ENCODE measurements at places on chromosomes 4 and X.

GRCh38 chr4:53551958-53552357 is 39.3 kb downstream of the LNX1 start:
- DNase-seq = no peak

DNA sequence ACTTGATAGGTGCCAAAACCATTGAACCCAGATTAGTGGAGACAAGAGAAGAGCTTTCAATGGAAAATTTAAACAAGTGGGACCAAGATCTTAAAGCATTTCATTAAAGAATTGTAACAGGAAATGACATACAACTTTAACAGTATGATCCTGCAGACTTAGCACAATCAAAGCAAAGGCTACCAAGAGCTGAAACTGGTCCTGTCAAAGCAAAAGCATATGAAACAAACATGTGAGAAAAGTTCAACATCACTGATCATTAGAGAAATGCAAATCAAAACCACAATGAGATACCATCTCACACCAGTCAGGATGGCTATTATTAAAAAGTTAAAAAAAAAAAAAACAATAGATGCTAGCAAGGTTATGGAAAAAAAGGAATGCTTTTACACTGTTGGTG is 425.6 kb downstream of the IL1RAPL1 start:
- DNase-seq = no peak

GRCh38 chr4:177879851-177880250 is 437.6 kb upstream of the AGA start:
- no peak for DNase-seq

GRCh38 chr4:70177090-70177489 is 18.4 kb upstream of the ODAM start:
- DNase-seq = no peak

DNA sequence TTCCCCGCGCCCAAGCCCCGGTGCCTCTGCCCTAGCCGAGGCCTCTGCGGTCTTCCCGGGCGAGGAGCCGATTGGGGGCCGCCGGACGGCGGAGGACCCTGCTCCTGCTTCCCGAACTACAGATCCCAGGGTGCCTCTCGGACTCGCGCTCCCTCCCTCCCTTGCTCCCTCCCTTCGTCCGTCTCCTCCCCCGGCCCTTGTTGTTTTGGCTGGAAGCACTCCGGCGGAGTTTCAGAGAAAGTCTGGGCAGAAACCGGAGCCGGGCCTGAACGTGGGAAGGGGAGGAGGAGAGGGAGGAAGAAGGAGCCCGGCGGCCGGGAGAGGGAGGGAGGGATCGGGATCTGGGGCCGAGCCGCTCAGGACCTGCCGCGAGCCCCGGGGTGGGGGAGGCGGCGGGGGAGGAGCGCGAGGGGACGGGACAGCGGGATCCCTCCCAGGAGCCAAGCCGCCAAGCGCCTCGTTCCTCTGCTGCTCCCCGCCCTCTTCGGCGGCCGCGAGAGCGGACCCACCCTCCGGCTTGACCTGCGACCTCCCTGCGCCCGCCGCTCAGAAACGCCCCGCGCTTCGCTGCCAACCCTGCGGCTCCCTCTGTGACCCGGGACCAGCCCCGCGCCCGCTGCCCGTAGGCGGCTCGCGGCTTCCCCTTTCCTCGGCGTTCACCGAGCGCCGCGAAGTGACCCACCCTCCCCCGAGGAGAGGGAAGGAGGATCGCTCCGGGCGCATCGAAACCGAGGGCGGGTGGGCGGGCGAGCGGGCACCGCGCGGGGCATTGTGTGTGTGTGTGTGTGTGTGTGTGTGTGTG is 496 bp upstream of the GAB1 start:
- peak; percentile 92 for DNase-seq

DNA sequence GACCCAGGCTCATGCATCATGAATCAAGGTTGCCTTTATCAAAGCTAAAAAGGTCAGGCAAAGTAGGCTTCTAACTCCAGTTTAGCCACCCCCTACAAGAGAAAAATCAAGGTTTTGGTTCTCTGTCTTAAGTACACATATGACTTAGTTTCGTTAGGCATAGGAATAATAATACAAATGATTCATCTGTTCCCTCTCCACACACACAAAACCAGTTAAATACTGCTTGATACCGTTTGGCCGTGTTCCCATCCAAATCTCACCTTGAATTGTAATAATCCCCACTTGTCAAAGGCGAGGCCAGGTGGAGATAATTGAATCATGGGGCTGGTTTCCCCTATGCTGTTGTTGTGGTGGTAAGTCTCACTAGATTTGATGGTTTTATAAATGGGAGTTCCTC is 226.2 kb downstream of the HS6ST2 start:
- DNase-seq = no peak

DNA sequence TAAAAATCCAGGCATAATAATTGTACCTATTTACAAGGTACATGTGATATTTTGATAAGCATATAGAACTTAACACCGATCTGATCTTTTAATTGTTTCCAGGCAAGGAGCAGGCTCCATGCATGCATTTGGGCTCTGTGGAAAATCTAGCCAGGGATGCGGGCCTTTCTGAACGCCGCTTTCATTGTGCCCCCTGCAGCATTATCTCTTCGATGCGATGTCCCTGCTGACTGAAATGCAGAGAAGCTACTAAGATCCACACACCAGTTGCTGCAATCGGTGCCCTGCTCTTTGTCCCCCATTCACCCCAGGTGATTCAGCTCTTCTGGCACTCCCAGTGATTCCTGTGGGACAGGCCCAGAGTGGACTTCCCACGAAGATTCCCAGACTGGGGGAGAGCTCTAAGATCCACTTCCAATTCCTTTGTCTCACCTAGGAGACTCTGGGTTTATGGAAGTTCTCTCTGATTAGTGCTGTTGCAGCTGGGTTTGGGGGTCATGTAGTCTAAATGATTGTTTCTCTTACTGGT is 254.3 kb upstream of the AGA start:
- DNase-seq = no peak

GRCh38 chrX:81120936-81121371 is 80.8 kb downstream of the HMGN5 start:
- peak; percentile 56 for DNase-seq

GRCh38 chr4:139299536-139299935 is 1.8 kb upstream of the NAA15 start:
- no peak for DNase-seq

DNA sequence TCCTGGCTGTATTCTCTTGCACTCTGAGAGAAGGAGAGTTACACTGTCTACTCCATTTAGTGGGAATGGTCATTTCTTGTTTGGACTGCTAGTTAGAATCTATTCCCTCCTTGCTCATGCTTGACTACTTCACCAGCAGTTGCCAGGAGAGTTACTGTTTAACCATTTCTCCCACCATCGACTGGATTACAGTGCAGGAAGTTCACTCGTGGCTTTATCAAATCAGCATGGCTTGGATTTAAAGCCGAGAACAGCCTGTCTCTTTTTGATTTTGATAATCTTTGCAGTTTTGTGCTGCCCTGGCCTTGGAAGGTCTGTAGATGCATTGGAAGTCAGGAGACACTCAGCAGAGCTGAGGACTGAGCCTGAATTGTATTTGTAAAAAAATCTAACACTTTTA is 3.2 kb downstream of the GBA3 start:
- DNase-seq = no peak

DNA sequence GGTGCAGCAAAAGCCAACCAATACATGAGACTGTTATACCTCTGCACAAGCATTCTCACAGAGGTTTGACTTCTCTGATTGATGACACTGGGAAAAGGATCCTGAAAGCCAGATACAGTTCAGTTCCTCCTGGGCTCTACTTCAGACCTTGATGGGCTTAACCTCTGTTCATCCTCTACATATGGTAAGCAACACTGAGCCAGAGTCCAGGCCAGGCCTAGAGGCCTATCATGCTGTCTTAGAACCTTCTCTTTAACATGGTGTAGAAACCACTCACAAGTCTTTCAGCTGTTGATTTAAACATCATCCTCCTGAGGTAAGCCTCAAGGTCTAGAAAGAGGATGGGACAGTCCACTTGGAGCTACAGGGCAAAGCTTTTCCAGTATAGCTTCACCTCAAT is 9.2 kb downstream of the MAD2L1 start:
- DNase-seq = no peak

- no peak for DNase-seq
These were observed 100.4 kb upstream of the PLAC1 start for GRCh38 chrX:134758652-134759051.
